ENCODE measurements at places on chromosomes 1 and 21.

DNA sequence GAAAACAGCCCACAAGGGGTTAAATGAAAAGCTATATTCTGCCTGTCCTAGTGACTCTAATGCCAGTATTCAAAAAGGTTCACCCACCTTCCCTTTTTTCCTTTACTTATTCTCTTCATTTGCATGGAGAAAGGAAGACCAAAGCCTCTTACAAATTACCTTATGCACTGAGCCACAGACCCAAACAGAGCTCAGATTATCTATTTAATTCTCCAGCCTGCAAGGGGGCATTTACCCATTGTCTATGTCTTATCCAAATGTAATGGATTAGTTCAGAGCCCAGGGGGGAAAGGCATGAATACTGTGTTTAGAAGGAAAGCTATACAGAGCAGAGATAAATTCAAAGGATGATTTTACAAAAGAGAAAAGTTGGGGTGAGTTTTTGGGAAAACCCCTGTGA lies 388.5 kb downstream of the OMA1 start:
- no peak for DNase-seq

DNA sequence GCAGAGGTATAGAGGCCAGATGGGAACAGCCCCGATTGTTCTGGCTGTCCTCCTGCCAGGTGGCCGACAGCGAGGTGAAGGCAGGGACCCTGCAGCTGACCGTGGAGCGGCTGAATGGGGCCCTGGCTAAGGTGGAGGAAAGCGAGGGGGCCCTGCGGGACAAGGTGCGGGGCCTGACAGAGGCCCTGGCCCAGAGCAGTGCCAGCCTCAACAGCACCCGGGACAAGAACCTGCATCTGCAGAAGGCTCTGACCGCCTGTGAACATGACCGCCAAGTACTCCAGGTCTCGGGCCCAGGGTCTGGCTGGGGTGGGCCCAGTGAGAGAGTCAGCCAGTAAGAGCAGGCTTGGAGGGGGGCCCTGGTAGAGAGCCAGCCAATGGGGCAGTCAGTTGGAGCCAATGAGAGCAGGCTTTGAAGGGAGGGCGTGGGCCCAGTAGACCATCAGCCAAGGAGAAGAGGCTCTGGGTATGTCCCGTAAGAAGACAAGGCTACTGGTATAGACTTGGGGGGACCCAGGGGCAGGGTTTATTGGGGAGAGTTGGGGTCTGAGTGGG lies 11.3 kb downstream of the MFAP2 start:
- no peak for DNase-seq

GRCh38 chr1:48470481-48470855 lies 1.5 kb downstream of the SPATA6 start:
- DNase-seq, result no peak

DNA sequence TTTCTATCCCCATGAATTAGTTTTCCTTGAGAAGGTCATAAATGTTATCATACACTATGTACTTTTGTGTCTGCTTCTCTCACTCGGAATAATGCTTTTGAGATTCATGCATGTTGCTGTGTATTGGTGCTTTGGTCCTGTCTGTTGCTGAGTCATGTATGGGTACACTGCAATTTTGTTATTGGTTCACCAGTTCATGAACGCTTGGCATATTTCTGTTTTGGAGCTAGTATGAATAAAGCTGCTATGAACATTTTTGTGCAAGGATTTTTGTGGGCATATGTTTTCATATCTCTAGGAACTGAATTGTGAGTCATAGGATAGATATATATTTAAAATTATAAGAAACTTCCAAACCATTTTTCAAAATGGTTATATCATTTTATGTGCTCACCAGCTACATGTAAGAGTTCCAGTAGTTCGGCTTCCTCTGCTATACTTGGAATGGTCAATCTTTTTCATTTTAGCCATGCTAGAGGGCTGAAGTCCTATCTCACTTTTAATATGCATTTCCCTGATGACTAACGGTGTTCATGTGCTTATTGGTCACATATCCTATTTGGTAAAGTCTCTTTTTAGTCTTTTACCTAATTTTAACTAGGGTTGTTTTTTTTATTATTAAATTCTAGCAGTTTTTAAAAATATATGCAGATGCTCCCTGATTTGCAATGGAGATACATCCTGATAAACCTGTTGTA lies 38.2 kb downstream of the ETS2 start:
- no peak for DNase-seq

GRCh38 chr1:92096317-92096716 lies 16.2 kb downstream of the BTBD8 start:
- no peak for DNase-seq

- no peak for DNase-seq
Measured at GRCh38 chr1:16920951-16921350, 780 bp upstream of the CROCC start.

- no peak for DNase-seq
Measured at GRCh38 chr21:21668198-21668597, 670.0 kb downstream of the NCAM2 start.

DNA sequence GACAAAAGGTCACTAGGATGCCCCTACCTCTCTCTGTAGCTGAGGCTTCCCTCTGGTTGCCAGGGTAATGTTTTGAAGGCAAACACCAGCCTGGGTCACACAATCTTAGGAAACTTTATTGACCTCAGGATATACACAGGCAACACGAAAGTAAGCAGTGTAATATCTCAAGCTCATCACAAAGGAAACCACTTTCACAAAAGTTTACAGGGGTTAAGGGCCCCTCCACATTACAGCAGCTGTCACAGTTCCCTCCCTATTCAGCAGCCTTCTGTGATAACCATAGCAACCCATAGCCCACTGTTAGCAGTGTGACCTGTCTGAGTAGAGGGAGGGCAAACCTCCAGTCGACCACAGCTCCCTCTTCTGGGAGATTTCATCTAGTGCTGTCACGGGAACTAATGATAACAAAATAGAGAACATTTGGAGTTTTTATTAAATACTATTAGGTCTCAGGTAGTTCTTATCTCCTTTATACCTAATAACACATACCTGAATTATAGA lies 149.8 kb downstream of the PTPRC start:
- no peak for DNase-seq

Data from GM18507 (cell line).